ENCODE measurements at places on chromosomes 12 and 14. TPM values are rescaled to one million over a fixed set of nuclear protein-coding genes. Genes with fewer than 3 reads are reported as not detected.

GRCh38 chr14:101776344-101776743, 14.8 kb downstream of the PPP2R5C start:
- no peak for DNase-seq
- peaks cover 2% of the 10 kb centered on the region for H3K4me1 ChIP-seq
- no peak overlapping the region for H3K4me3 ChIP-seq
- H3K27ac ChIP-seq = no peak overlapping the region

GRCh38 chr14:54609576-54609975, 42.6 kb downstream of the SAMD4A start:
- H3K4me3 ChIP-seq = no peak overlapping the region
- no peak for DNase-seq
- H3K36me3 ChIP-seq = peaks cover 2% of the 10 kb centered on the region
- H3K4me1 ChIP-seq = peaks cover 23% of the 10 kb centered on the region
- H3K27ac ChIP-seq = no peak overlapping the region

- H3K27me3 ChIP-seq = no peaks in the 10 kb centered on the region
- no peaks in the 10 kb centered on the region for H3K36me3 ChIP-seq
- no peak overlapping the region for H3K27ac ChIP-seq
- H3K4me3 ChIP-seq = no peak overlapping the region
- DNase-seq = no peak
- H3K4me1 ChIP-seq = no peaks in the 10 kb centered on the region
Measured at GRCh38 chr14:41558490-41558889, 48.2 kb upstream of the LRFN5 start.

GRCh38 chr12:111439657-111440151, 34.0 kb downstream of the SH2B3 start:
- no peak overlapping the region for H3K27ac ChIP-seq
- H3K36me3 ChIP-seq = peaks cover 24% of the 10 kb centered on the region
- H3K4me1 ChIP-seq = peaks cover 29% of the 10 kb centered on the region
- H3K4me3 ChIP-seq = no peak overlapping the region

DNA sequence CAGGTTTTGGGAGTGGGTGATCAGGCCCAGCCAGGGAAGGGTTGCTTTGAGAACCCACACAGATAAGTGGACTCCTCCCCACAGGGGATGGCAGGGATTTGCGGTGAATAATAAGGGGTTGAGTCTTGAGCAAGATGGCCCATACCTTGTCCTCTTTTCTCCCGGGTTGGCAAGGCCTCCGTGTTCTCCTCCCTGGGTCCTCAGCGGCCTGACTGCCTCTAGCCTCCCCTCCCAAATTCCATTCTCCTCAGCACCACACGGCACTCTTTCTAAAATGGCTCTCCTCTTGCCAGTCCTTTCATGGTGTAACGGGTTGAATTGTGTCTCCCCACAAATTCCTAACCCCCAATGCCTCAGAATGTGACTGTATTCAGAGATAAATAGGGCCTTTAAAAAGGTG, 70.0 kb downstream of the CHST11 start:
- no peak overlapping the region for H3K27ac ChIP-seq
- H3K4me3 ChIP-seq = no peak overlapping the region

The SELPLG gene
- 3.2 TPM for total RNA-seq

- peaks cover 72% of the 10 kb centered on the region for H3K36me3 ChIP-seq
- peaks cover 2% of the 10 kb centered on the region for H3K4me1 ChIP-seq
- no peak overlapping the region for H3K27ac ChIP-seq
- no peak for DNase-seq
Measured at GRCh38 chr12:132066345-132066685, 77.8 kb downstream of the DDX51 start.

The GPR132 gene
- total RNA-seq = under 0.01 TPM

The LRRK2 gene
- 1.1 TPM for total RNA-seq

GRCh38 chr12:111409780-111410430, 4.2 kb downstream of the SH2B3 start:
- H3K27ac ChIP-seq = peak overlapping the region; percentile 72
- no peak overlapping the region for H3K4me3 ChIP-seq
- H3K36me3 ChIP-seq = no peaks in the 10 kb centered on the region
- peaks cover 41% of the 10 kb centered on the region for H3K4me1 ChIP-seq

GRCh38 chr12:27618836-27619235, 77.4 kb upstream of the REP15 start:
- H3K4me1 ChIP-seq = peaks cover 14% of the 10 kb centered on the region
- H3K4me3 ChIP-seq = no peak overlapping the region
- no peaks in the 10 kb centered on the region for H3K27me3 ChIP-seq
- DNase-seq = peak; percentile 12
- H3K27ac ChIP-seq = no peak overlapping the region
- no peaks in the 10 kb centered on the region for H3K36me3 ChIP-seq

- peak overlapping the region; percentile 78 for H3K27ac ChIP-seq
- H3K36me3 ChIP-seq = peaks cover 2% of the 10 kb centered on the region
- H3K4me1 ChIP-seq = peaks cover 36% of the 10 kb centered on the region
- peak; percentile 74 for DNase-seq
Measured at GRCh38 chr12:108724054-108724889, 7.0 kb downstream of the CORO1C start.

DNA sequence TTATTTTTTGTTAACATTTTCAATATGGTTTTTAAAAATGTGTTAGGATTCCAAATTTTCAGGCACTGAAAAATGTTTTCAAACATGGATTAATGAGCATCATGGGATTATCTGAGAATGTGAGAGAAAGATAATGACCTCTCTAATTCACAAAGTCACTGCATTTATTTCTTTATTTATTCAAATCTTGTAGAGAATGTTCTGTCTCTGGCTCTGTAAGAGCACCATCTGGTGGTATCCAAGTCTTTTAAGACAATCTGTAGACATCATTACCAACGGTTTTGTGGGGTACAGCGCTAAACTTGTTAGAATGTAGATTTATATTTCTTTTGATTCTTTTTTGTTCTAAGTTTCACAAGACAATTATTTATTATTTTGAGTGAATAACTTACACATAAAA, 956.0 kb upstream of the NOVA1 start:
- no peaks in the 10 kb centered on the region for H3K4me1 ChIP-seq
- no peak overlapping the region for H3K27ac ChIP-seq
- no peak overlapping the region for H3K4me3 ChIP-seq
- DNase-seq = no peak

The VASH1 gene
- total RNA-seq = 2.0 TPM

DNA sequence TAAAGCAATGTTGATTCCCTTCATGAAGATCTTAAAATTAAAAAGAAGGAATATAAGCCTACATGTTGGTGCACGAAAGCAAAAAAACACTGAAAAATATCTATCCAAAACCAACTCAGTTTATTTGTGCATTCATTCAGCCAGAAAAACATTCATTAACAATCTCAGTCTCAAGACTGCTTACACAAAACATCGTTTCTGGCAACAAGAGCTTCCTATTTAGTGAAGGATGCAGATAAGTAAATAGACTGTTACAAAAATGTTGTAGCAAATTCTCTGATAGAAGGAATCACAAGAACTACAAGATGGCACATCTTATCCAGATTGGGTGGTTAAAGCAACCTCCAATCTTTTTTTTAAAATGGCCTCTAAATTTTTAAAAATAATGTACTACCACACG, 69.7 kb upstream of the DCN start:
- H3K27me3 ChIP-seq = no peaks in the 10 kb centered on the region
- H3K27ac ChIP-seq = no peak overlapping the region
- H3K4me1 ChIP-seq = peaks cover 3% of the 10 kb centered on the region
- no peak overlapping the region for H3K4me3 ChIP-seq
- H3K36me3 ChIP-seq = no peaks in the 10 kb centered on the region

DNA sequence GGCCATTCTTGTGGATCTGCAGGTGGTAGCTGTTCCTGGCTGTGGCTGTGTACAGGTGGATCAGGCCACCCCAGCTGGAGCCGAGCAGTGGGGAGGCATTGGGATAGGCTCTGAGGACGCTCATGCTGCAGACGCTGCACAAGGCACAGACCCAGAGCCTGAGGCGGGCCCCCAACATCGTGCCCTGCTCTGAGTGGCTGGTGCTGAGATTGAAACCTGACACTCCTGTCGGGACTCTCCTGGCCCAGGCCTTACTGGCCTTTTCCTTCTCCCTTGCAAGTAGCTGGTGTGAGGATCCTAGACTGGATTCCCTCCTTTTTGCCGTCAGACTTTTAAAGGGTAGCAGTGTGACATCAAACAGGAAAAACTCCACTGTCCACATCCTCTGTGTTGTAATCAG, at the start of gene FGF23:
TSS of gene FGF23 (minus strand) at position 308 of the 400 bp plus-strand sequence. CDS start at position 178, 130 bp downstream.
- H3K4me1 ChIP-seq = no peaks in the 10 kb centered on the region
- DNase-seq = peak; percentile 41
- no peak within 1 kb of the TSS for H3K4me3 ChIP-seq

- H3K27me3 ChIP-seq = no peaks in the 10 kb centered on the region
- no peak for DNase-seq
- H3K27ac ChIP-seq = no peak overlapping the region
- H3K36me3 ChIP-seq = no peaks in the 10 kb centered on the region
- no peak overlapping the region for H3K4me3 ChIP-seq
Measured at GRCh38 chr14:98101323-98101722, 1170.7 kb downstream of the BCL11B start.

DNA sequence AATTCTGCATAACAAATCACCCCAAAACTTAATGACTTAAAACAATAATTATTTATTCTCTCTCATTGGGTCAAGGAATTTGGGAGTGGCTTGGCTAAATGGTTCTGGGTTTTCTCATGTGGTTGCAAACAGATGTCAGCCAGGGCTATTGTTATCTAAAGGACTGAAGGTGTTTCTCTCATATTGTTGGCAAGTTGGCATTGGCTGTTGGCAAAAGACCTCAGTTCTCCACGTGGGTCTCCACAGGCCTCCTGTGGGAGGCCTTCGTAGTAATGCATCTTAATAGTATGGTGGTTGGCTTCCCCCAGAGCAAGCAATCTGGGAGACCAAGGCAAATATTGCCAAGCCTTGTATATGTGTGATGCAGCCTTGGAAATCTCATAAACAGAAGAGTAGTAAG, 14.4 kb downstream of the GALNT16 start:
- no peak overlapping the region for H3K27ac ChIP-seq
- H3K36me3 ChIP-seq = no peaks in the 10 kb centered on the region
- H3K27me3 ChIP-seq = peaks cover 10% of the 10 kb centered on the region
- no peaks in the 10 kb centered on the region for H3K4me1 ChIP-seq
- DNase-seq = no peak

The RIN3 gene
- total RNA-seq = 2.5 TPM

DNA sequence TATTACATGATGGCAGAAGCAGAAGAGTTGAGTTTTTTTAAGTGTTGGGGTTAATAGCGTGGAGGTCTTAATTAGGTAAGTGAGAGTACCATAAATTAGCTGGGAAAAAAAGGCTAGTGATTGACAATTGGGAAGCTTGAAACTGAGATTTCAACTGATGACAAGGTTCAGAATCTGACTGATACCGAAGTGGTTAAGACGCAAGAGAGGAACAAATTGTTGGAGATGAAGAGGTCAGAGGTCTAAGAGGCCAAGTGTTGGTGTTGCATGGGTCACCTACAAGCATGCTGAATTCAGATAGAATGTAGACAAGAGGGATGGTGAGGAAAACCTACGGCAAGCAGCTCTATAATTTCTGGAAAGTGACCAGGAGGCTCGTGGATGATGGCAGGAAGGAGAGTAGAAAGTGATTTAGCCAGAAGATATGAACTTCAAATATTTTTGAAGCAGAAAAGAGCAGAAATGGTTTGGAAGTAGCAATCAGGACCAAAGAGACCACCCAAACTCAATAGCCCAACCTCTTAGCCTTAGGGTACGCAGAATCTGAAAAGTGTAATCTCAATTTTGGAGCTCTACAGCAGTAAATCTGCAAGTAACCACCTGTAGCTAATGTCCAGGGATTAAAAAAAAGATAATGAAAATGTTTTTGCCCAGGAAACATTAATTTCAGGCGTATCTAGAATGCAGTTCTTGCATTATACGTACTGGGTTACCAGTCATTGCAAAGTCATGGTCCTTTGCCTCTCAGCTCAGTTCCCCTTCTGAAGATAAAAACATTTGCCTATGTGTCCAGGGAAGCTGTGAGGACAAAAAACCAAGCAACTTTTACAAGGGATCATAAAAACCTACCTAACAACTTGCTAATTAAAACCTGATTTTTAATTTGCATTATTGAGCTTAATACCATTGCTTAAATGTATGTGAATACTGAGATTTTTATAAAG, 1.7 kb upstream of the TMPO start:
- H3K4me3 ChIP-seq = no peak overlapping the region

The RFX4 gene
- not detected for total RNA-seq

The AQP6 gene
- total RNA-seq = not detected

The SRRM4 gene
- total RNA-seq = not detected

The LHX5 gene
- total RNA-seq = not detected

GRCh38 chr14:93888995-93889394, 38.1 kb upstream of the FAM181A start:
- peaks cover 18% of the 10 kb centered on the region for H3K27me3 ChIP-seq
- no peak overlapping the region for H3K4me3 ChIP-seq
- no peak overlapping the region for H3K27ac ChIP-seq
- H3K36me3 ChIP-seq = no peaks in the 10 kb centered on the region
- DNase-seq = no peak

GRCh38 chr14:37623971-37624370, 28.5 kb downstream of the TTC6 start:
- H3K36me3 ChIP-seq = no peaks in the 10 kb centered on the region
- no peaks in the 10 kb centered on the region for H3K27me3 ChIP-seq
- H3K27ac ChIP-seq = no peak overlapping the region
- no peak for DNase-seq

The ART4 gene
- not detected for total RNA-seq

GRCh38 chr12:121866331-121866730, 7.7 kb upstream of the HPD start:
- H3K4me3 ChIP-seq = no peak overlapping the region
- DNase-seq = peak; percentile 35
- H3K4me1 ChIP-seq = peaks cover 7% of the 10 kb centered on the region

- no peaks in the 10 kb centered on the region for H3K27me3 ChIP-seq
- no peak overlapping the region for H3K27ac ChIP-seq
- H3K36me3 ChIP-seq = peaks cover 3% of the 10 kb centered on the region
- H3K4me1 ChIP-seq = no peaks in the 10 kb centered on the region
Measured at GRCh38 chr12:4505376-4505986, 33.2 kb upstream of the RAD51AP1 start.

- H3K27me3 ChIP-seq = peaks cover 5% of the 10 kb centered on the region
- H3K36me3 ChIP-seq = no peaks in the 10 kb centered on the region
- H3K4me3 ChIP-seq = no peak overlapping the region
- no peak for DNase-seq
- H3K4me1 ChIP-seq = no peaks in the 10 kb centered on the region
Measured at GRCh38 chr12:62922539-62922938, 12.4 kb downstream of the PPM1H start.
